Endothelial cell (in vitro differentiated cells): ENCODE measurements at places on chromosomes 13 and 19. TPM values are rescaled to one million over a fixed set of nuclear protein-coding genes. Genes with fewer than 3 reads are reported as not detected.

The LYL1 gene
- total RNA-seq, result 68.6 TPM

The ZSCAN4 gene
- 0.74 TPM for total RNA-seq

DNA sequence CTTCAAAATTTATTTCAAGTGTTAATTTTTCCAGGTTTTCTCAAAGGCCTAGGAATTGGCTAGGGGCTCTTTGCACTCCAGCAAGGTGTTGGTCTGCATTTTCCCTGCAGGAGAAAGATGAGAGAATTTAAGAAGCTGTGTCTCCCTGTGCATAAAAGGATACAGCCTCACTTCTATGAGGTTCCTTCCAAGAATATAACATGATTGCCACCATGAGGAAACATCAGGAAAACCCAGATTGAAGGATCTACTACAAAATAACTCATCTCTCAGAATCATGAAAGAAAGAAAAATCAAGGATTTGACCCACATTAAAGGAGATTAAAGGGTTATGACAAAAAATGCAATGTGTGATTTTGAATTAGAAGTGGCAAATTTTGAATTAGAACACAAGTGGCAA, 69.9 kb downstream of the RUBCNL start:
- no peak overlapping the region for H3K4me3 ChIP-seq
- H3K4me1 ChIP-seq, result no peaks in the 10 kb centered on the region
- no peak for DNase-seq

GRCh38 chr13:109792416-109793059, 6.2 kb upstream of the IRS2 start:
- no peak for DNase-seq
- no peaks in the 10 kb centered on the region for H3K4me1 ChIP-seq
- no peaks in the 10 kb centered on the region for H3K36me3 ChIP-seq
- H3K27ac ChIP-seq, result no peak overlapping the region
- H3K27me3 ChIP-seq, result peaks cover 2% of the 10 kb centered on the region

GRCh38 chr13:113048766-113049165, 56.8 kb upstream of the F7 start:
- H3K4me1 ChIP-seq, result peaks cover 5% of the 10 kb centered on the region
- DNase-seq, result no peak
- H3K4me3 ChIP-seq, result no peak overlapping the region
- peaks cover 7% of the 10 kb centered on the region for H3K27me3 ChIP-seq

DNA sequence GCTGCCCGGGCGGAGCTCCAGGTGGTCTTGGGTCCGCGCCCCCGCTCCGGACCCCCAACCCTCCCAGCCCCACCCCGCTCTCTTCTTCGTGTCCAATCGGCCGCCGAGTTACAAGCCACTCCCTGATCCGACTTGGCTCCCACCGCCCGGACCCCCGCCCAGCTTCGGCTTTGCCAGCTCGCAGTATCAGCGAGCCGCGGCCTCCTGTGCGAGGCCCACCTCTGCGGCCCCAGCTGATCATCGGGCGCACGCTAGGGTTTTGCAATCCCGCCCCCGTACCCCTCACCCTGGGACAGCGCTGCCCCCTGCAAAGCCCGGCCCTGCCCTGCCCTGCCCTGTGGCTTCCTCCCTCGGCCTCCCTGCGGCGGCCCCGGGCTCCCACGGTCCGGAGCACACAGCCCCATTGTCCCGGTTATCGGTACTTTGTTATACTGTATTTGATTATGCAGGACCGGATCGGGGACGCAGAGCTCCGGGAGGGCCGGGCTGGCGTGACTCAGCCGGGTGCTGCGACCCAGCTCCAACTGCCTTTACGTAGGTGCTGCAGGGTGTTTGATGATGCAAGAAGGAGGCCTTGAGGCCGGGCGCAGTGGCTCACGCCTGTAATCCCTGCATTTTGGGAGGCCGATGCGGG, 598 bp upstream of the LPAR2 start:
- H3K27ac ChIP-seq, result peak overlapping the region; percentile 72
- peaks cover 20% of the 10 kb centered on the region for H3K27me3 ChIP-seq
- H3K36me3 ChIP-seq, result peaks cover 23% of the 10 kb centered on the region
- H3K4me1 ChIP-seq, result peaks cover 5% of the 10 kb centered on the region
